NCI-H2081 treated with DMSO at 0.1 percent for 48 hours (cell line): ENCODE measurements at places on chromosomes 7 and 10.

DNA sequence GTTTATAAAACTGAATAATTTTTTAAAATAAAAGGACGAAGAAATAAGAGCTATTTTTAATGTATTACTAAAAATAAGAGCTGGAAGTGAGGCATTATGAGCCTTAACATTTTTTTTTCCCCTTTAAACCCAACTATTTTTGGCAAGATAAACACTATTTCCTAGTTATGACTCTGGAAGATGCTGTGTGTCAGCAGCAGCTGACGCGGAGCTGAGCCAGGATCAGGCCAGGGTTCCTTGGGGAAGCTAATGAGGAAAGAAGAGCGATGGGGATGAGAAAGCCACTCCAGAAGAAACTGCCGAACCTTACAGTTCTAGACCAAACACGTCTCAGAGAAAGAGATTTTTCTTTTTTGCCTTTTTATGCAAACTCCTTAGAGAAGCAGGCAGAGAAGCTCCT is 85.9 kb downstream of the USP6NL start:
- no peak for DNase-seq

DNA sequence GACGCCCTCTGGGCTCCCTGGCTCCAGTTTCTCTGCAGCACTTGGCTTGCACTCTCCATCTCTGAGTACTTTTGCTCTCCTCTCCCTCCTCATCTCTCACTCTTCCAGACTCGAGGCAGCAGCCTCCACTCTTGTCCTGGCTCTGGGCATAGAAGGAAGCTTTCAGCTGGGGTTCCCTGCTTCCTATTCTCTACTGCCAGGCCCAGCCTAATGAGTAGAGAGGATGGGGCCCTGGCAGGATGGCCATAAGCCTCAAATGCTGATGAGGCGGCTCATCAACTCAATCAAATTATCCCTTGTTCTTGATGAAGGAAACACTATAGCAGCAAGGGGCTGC is 55.8 kb downstream of the NEURL1 start:
- DNase-seq = no peak

GRCh38 chr7:114821030-114821900 is 100.6 kb upstream of the MDFIC start:
- DNase-seq = no peak

DNA sequence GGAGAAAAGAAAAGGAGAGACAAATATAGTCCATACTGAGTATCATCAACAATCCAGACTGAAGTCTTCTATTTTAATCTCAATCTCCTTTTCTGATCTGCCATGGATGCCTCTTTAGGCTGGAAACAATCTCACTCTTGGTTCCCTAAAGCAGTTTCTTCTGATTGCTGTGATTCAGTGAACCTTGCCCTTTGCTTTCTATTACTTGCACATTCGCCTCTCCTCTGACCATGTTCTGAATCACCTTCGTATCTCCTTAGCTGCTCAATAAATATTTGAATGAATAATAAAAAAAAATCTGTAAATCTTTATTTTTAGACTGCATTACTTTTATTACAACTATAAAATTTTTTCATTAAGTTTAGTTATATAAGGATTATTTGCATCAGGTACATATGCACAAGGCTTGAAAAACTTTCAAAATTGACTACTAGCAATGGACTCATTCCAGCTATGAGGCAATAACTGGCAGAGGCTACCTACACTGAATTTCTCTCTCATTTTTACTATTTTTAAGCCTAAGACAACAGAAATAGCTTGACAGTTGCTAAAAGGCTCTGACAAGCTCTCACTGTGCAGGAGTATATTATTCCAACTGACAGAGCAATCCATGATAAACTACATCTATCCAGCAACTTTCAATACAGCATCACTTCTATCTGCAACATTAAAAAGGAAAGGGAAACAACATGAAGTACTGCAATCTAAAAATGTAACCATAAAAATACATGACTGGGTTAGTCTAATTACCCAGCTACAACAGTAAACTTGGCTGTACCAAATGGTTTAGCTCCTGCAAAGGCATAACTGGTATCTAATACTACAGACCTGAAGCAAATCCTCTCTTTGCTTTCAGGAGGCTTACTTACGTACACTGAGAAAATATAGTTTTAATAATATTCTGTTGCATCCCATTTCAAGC is 25.6 kb downstream of the TM9SF3 start:
- no peak for DNase-seq

- DNase-seq = no peak
These were observed 287.8 kb upstream of the SHH start for GRCh38 chr7:156100086-156100485.

GRCh38 chr7:107078517-107078966 is 34.0 kb downstream of the PRKAR2B start:
- no peak for DNase-seq

DNA sequence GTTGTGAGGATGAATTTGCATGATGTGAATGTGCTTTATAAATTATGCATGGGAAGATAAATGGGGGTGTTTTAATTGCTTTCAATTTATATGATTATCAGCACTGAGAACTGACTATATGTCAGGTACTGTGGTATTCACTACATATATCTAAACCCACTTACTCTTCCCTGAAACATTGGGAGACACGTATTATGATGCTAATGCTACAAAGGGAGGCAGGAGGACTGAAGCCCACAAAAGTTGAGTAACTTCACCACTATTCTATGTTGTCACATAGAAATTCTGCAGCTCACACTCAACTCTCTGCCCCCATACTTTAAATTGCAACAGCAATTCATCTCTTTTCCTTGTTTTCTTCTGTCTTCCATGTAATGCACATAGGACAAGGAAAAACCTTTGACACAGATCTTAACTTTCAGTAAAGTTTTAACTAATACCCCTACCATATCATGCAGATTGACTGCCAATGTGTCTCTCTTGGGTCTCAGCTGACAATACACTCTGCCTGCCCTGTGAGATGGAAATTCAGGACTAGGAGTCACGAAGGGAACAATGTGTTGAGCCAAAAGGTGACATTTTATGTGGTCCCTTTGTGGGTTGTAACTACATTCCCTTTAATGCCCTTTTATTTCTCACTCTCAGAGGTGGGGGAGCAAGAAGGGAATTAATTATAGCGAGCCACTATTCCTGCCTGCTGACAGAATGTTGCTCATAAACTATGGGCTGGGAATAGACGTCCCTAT is 691.0 kb upstream of the SORCS1 start:
- no peak for DNase-seq

DNA sequence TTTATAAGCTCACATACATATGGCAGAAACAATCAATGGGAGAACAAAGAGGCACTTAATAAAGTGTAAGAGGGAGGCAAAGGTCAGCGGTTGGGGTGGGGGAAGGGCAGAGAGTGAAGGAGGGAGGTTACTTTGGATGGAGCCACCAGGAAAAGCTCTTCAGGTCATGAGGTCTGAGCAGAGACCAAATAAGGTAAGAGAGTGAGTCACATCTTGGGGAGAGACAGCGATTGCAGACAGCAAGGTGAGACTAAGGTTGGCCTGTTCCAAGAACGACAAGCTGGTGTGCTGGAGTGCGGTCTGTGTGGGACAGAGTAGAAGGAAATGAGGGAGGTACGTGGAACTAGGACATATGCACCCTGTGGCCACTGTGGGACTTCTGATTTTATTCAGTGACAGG is 74.3 kb upstream of the TOMM7 start:
- no peak for DNase-seq

DNA sequence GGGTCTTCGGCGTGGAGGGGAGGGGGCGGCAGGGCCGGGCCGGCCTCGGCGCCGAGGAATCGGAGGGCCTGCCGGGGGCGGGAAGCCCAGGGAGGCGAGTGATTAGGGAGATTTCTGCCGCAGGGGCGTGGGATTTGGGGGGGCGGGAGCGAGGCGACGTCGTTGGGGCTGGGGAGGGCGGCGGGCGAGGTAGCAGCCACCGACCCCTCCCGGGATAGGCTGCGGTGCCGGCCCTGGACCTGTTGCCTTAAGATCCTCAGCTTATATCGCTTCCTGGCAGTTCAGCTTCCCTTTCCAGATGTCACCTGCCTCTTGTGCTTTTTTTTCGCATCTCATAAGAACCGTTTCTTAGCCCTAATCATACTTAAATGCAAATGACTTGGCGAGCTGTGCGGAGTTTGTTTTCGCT is 655 bp downstream of the LMTK2 start:
- no peak for DNase-seq

GRCh38 chr7:20954711-20955619 is 168.3 kb upstream of the SP8 start:
- DNase-seq = no peak

DNA sequence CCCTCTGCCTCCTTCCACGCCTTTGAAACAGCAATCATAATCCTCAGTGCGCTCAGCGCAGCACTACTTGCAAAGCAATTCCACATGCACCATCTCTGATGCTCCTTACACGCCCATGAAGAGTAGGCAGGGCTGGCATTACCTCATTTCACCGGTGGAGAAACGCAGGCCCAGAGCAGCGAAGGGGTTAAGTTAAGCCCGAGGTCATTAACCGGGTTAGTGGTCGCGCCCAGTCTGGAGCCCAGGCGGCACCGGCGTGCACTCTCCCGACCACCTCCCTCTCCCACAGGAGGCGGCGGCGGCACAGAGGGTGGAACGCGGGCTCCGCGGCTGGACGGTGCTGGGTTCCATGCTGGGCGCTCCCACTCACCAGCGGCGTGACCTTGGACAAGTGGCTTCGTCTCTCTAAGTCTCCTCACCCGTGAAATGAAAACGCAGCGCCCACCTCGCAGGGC is 515 bp downstream of the FASTK start:
- no peak for DNase-seq

- no peak for DNase-seq
These were observed 2.6 kb downstream of the MRPS33 start for GRCh38 chr7:141012044-141012685.

GRCh38 chr10:9081961-9082360 is 1027.5 kb downstream of the GATA3 start:
- no peak for DNase-seq

DNA sequence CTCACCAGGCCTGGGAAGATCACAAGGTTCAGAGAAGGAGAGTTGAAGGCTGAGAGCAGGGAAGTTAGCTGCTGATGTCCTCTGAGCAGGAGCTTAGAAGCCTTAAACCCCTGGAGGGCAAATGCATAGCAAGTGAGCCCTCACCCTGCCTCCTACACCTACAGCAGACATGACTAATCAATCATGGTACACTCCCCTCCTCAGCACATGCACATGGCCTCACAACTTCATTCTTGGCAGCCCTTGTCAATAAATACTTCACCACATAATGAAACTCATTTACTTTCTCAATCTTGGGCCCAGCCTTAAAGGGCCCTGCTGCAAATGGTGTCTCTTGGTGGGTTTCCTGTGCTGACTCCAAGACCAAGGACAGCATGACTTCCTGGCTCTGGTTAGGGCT is 12.9 kb downstream of the MMRN2 start:
- no peak for DNase-seq

DNA sequence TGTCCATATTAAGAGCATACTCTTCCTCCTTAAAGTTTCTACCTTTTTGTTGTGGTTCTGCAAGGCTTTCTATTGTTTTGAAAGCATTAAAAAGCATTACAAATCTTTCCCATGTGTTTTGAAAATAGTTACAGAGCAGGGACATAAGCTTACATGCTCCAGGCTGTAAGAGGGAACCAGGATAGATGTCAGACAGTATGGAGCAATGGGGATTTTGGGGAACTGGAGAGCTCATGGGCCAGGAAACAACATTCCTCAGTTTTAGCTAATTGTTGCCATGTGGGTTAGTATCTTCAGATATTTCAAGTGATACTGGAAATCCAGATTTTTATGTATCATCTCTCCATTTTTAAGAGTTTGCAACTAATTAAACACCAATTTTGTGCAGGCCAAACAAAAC is 3.5 kb downstream of the MDFIC start:
- no peak for DNase-seq

GRCh38 chr7:85469446-85470010 is 282.7 kb upstream of the SEMA3D start:
- DNase-seq = no peak

DNA sequence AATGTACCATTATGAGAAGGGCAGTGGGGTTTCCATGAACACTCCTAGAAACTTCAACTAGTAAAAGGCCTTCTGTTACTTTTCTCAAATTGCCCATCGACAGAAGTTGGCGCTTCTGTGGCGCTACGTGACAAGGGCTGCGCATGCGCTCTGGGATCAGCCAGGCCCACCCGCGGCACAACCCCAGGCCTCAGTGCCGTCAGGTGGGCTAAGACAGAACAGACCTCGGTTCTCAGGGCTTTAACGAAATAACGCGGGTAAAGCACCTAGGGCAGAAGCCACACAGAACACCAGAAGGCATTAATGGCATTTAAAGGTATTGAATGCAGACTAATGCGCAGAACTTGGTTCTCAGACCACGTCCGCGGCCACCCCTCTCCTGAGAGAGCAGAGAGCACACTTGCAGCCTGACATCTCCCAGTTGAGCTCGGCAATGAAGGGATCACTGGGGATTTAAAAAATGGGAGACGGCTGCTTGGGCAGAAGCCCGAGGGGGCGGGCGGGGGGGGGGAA is 67.6 kb upstream of the CTNNA3 start:
- DNase-seq = peak; percentile 2

GRCh38 chr7:86667732-86668131 is 24.0 kb downstream of the GRM3 start:
- DNase-seq = peak; percentile 11

GRCh38 chr7:47635091-47636080 is 53.5 kb upstream of the TNS3 start:
- no peak for DNase-seq

GRCh38 chr10:50592961-50593418 is 30.8 kb downstream of the SGMS1 start:
- DNase-seq = no peak

GRCh38 chr7:117157241-117158209 is 165.3 kb downstream of the WNT2 start:
- DNase-seq = no peak

- no peak for DNase-seq
These were observed 323.0 kb downstream of the EXOC4 start for GRCh38 chr7:133575726-133576440.

GRCh38 chr10:107144490-107144889 is 20.0 kb downstream of the SORCS1 start:
- no peak for DNase-seq

- DNase-seq = no peak
These were observed at the start of gene ST8SIA6 for GRCh38 chr10:17454161-17455014. Gene ST8SIA6 (minus strand): TSS chr10:17454595. CDS start chr10:17454255, 340 bp downstream.

DNA sequence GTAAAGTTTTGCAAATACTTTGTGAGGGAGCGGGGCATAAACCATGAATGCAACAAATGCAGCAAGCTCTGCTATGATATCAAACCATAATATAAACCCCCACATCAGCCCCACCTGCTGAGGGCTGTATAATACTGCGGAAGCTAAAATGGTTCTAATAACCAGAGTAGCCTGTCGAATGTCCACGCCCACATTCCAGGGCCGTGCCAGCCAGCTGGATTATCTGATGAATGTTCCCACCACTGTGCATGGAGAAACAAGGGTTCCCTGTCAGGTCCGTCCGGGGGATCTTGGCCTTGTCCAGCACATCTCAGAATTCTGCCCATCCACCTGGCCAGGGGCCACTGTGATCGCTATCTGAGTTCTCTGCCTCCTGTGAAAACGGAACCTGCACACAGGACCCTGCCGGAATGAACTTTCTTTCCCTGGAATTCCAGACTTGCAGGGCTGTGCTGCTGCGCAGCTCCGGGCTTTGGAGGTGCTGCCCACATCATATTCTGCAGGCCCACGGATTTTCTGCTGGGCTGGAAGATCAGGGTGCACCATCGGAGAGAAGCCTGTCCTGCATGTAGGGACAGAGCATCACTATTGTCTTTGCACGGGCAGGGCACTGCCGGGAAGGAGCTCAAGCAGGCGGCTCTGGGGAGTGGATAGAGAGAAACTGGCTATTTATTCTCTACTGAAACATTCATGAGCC is 77.0 kb upstream of the GNA12 start:
- DNase-seq = no peak
